ENCODE measurements at places on chromosomes 3 and 15.
A peak's percentile ranks its signal among the peaks of the same experiment; 100 is the strongest.

DNA sequence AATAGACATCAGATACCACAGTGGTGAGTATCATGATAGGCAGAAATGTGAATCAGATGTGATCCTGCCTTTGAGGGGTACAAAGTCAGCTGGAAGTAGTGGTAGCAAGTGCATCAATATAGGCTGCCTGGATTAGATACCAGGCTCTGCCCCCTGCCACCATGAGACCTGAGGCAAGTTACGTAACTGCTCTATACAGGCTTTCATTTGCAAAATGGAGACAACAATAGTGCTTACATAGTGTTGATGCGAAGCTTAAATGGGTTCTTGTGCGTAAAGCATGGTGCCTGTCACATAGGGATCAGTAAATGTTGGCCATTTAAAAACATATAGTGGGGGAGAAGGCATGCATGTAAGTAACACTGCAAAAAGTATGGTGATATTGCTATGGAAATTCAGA lies 158.0 kb downstream of the RYR3 start:
- DNase-seq = no peak

DNA sequence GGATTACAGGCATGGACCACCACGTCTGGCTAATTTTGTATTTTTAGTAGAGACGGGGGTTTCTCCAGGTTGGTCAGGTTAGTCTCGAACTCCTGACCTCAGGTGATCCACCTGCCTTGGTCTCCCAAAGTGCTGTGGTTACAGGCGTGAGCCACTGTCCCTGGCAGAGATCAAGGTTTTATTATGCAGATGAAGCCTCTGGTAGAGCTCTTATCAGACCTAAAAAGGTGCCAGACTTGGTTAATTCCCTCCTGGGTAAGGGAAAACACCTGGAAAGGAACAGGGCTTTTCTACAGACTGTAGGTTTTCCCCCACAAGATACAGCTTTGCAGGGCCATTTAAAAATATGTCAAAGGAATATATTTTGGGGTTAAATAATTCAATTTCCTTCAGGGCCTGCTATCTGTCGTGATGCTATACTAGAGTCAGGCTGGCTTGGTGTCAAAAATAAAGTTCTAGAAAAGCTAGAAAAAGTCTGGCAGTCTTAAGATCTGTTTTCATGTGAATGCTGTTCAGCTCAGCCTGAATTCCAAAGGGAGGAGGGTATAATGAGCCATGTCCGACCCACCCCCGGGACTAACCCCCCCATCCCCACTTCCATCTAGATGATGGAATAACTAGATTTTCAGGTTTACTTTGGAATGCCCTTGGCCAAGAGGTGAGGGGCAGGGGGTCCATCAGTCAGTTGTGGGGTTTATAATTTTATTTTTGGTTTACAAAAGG lies 1.9 kb upstream of the BLOC1S6 start:
- DNase-seq = no peak

DNA sequence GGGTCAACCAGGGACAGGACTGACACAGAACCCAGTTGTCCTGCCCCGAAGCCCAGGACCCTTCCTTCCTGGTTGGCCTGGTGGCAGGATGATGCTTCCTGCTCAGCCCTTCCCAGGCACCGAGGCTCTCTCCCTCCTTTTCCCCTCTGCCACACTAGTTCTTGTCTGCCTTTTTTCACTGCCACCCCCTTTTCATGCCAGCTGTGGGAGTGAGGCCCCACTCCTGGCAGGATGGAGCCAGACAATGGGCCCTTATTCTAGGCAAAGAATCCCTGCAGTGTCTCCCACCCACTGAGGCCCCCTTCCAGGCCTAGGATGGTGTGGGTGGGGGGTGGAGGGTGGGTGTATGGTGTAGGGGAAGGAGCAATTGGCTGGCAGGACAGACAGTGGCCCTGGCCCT lies 1.1 kb upstream of the SCAMP5 start:
- no peak for DNase-seq

DNA sequence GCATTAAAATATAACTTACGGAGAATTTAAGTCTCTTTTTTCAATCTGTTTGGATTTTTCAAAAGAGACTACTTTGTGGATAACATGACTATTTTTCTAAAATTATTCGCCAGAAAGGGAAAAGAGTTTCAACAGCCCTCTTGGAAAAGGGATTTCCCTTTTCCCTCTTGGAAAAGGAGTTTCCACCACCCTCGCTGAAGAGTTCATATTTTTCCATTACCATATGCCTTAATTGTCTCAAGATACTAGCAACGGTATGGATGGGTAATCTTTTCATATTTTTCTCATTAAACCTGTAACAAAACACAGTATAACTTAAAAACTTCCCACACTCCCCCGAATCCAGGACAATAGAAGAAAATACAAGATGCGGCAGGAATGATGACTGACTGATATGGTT lies 66.1 kb upstream of the SPATA12 start:
- DNase-seq = no peak

DNA sequence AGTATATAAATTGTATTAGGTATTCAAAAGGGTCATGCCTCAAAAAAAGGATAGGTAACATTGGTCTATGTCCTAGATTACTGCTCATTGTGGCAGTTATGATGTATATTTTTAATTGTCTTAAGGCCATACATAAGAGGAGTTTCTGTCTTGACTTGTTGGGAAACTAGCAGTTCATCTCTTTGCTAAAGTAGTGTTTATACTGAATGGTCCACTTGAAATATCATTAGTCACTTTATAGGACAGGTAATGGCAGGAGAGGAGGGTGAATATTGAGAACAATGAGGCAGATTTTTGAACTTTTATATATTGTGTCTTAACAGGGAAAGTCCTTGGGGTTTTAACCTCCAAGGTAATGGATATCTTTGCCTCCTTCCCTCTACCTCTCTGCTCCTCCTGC lies 58.4 kb downstream of the TP63 start:
- no peak for DNase-seq

GRCh38 chr3:4954256-4955000 lies 24.8 kb upstream of the BHLHE40 start:
- no peak for DNase-seq

DNA sequence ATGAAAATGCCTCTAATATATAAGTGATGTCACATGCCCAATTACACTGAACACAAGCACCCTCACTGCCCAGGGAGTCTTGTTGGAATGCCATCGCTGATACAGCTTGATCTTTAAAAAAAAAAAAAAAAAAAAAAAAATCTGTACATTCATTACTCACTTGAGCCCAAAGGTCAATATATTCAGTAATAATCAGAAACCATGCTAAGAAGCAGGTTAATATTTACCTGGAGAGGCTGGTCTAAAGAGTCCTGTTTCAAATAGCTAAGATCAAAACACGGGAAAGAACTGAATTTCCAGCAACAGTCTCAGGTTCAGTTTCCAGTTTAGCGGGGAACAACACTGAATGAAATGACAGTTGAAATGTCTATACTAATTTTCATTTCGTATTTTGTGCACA lies 109.9 kb downstream of the UACA start:
- DNase-seq = no peak

DNA sequence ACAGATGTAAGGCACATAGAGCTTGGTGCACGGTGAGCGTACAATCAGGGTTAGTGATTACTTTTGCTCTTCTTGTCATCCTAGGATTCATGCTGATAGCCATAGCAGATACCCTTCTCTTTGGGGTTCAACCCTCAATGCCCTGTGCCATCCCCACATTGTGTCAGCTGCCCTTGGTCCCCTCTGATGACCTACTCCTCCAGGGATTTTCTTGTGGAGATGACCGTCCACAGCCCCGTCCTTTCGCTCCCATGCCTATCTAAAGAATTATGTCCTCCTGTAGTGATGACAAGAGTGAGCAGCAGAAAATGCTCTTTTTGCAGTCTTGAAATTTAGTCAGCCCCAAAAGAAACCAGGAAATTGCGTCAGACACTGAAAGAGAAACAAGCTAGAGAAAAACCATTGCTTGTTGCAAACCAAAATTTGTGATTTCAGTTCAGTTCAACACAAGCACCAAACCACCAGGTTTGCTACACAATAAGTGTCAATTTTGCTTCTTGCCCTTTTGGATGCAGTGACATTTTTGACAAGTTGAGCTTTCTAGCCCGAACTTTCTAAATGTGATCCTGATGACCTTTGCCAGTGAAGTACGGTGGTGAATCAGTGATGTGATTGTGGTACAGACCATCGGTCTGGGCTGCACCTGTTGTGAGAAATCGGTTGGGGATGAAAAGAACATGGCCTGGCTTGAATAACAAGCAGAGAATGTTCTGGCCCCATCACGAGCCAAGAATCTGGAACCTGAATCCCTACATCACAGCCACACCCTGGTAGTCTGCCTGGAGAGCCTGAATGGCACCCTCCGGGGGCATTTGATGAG lies 41.3 kb downstream of the CMTM7 start:
- DNase-seq = peak; percentile 50

DNA sequence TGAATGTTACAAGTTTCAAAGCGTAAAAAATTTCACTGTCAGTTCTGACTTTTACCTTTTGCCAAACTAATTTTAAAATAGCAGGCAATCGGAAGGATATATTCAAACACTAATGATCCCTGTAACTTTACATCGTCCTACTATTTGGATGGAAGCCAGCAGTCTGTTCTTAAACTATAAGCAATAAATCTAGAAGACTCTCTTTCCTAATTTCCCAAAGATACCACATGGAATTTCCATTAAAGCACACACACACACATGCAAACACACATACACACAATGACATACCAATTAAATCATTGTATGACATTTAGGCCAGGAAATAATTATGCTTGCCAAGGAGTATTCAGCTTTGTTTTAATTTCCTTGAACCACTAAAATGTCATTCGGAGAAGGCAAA lies 32.0 kb downstream of the IL17RD start:
- DNase-seq = no peak

DNA sequence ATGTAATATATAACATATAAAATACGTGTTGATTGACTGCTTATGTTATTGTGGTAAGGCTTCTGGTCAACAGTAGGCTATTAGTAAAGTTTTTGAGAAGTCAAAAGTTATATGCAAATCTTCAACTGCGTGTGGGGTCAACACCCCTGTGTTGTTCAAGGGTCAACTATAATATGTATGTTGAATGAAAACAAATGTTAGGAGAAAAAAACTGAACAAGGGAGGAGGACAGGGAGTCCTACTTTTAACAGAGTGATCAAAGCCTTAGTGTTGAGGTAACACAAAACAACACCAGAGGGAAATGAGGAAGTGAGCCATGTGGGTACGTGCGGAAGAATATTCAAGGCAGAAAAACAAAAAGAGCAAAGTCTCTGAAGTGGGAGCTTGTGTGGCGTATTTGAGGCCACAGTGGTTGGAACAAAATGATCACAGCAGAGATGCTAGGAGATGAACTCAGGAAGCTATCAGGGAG lies 62.5 kb downstream of the SFMBT1 start:
- no peak for DNase-seq

DNA sequence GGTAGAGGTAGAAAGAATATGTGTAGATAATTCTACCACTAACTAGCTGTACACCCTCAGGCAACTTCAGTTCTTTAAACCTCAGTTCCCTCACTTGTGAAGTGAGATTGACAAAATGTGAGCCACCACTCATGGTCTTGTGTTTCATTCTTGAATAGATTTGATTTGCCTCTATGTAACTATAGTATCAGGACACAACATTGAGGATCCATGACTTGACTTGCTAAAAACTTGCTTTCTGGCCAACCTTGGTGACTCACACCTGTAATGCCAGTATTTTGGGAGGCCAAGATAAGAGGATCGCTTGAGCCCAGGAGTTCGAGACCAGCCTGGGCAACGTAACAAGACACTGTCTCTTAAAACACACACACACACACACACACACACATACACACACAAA lies 115.8 kb upstream of the FLNB start:
- DNase-seq = peak; percentile 9

DNA sequence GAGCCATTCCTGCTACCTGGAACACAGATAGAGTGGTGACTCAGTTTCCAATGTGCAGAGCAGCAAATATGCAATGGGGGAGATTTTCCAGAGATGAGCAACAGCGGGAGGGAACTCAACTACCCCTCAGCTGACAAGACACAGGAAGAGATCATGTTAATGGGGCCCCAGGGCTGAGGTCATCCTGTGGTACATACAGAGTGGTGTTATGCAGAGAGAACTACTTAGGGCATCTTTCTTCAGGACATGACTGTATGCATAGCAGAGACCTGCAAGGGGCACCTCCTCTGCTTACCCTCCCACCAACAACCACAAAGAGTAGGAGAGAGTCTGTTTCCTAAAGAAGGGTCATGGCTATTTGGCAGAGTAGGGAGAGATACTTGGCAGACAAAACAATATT lies 6.8 kb upstream of the TBC1D5 start:
- DNase-seq = no peak

DNA sequence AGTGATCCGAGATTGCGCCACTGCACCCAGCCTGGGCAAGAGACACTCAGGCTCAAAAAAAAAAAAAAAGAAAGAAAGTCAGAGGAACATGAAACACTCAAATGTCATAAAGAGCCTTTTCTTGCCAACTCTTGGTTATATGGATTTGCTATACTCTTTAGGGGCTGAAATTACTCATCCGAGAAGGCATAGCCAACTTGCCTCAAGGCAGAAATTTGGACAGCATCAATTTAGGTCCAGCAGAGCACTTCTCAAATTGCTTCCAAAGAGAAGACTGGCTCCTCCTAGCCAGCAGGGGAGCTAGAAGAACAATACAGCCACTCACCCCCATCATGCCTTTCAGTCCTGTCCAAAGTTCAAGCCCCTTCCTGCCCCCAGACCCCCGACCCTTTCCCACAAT lies 43.8 kb downstream of the OSBPL10 start:
- DNase-seq = no peak

DNA sequence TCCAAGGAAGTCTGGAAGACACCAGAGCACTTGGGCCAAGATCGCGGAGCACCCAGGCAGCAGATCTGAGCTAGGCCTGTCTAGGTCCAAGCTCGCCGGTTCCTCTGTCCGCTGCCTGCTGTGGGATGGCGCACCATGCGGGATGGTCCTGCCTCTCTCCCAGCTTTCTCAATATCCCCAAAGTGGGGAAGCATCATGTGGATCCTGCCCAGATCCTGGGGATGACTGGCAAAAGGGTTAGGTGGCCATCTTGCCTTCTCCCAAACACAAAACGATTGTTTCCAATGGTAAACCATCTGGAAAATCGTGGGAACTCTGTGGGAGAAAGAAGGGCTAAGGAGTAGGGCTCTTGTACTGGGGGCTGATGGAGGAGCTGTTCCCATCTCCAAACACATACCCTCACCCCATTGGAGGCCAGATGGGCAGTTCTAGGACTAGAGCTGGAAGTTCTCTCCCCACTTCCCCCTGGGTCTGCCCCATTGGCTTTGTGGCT lies 8.9 kb downstream of the PRKCD start:
- DNase-seq = no peak

DNA sequence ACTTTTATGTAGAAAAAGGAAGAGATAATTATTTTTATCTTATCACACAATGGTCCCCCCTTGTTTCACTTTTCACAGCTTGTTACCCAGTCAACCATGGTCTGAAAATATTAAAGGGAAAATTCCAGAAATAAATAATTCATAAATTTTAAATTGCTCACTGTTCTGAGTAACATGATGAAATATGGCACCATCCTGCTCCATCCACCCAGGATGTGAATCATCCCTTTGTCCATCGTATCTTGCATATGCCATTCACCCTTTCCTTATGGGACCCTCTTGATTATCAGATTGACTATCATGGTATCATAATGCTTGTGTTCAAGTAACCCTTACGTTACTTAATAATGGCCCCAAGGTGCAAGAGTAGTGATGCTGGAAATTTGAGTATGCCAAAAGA lies 43.7 kb downstream of the ANKRD28 start:
- peak; percentile 43 for DNase-seq

- no peak for DNase-seq
Measured at GRCh38 chr3:136187868-136188267, 8.3 kb downstream of the MSL2 start.
